CD4-positive, CD25-positive, alpha-beta regulatory T cell (primary cell): ENCODE measurements at places on chromosomes 13 and 19.

GRCh38 chr19:53908106-53908934 is 758 bp upstream of the CACNG7 start:
- DNase-seq, result no peak

DNA sequence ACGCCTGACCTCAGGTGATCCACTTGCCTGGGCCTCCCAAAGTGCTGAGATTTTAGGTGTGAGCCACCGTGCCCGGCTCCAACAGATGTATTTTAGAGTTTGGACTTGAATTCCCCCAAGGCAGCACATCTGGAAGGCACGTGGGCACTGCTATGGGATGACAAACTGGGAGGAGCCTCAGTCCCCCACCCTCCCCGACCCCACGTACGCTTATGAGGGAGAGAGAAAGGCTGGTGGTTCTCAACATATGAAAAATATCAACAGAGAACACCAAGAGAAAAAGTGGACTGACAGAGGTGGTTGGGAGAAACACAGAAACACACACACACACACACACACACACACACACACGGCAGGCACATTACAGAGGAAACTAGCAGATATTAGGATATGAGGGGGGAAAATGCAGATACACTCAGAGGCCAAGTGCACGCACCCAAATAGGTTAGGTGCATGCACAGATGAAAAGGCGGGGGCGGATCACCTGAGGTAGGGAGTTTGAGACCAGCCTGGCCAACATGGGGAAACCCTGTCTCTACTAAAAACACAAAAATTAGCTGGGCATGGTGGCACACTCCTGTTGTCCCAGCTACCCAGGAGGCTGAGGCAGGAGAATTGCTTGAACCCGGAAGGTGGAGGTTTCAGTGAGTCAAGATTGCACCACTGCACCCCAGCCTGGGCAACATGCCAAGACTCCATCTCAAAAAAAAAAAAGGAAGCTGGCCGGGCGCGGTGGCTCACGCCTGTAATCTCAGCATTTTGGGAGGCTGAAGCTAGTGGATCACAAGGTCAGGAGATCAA is 3.2 kb downstream of the STX10 start:
- DNase-seq, result no peak

DNA sequence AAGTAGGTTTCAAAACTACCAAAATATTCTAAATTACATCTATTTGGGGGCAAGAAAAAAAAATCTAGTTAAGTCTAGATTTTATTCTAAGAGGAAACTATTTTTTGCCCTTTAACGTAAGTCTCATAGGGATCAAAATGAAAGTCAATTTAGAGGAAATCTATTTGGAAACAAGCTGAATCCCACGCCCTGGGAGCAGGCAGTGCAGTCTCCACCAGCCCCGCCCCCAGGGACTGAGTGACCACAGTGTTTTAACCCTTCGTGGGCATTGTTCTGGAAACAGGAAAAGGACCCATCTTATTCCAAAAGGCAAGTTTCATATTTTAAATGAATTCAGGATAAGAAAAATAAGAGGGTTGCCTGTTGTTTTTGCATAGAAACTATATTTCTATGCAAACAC is 209.7 kb downstream of the SPRY2 start:
- DNase-seq, result no peak

DNA sequence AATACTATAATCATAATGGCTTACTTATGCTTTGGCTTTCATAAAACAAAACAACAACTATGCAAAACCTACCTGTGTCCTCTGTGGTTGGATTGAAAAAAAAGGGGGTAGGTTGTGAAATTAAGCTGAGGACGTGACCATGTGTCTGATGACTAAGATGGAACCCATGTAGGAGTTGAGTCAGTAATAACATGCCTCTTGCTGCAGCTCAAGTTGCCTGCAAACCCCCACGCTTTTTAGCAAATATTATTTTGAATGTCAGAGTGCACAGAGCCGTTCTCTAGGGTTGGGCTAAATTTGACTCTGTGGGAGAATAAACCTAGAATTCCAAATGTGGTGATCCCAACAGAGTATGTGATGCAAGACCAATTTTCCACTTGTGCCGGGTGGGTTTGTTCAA is 209.3 kb downstream of the KCNRG start:
- no peak for DNase-seq

- DNase-seq, result peak; percentile 73
Measured at GRCh38 chr19:45638930-45639729, at the start of gene EML2. Gene EML2 (minus strand): TSS chr19:45639397. CDS start chr19:45639376, 21 bp downstream.

GRCh38 chr13:25085125-25085742 is 10.7 kb upstream of the PABPC3 start:
- peak; percentile 27 for DNase-seq

DNA sequence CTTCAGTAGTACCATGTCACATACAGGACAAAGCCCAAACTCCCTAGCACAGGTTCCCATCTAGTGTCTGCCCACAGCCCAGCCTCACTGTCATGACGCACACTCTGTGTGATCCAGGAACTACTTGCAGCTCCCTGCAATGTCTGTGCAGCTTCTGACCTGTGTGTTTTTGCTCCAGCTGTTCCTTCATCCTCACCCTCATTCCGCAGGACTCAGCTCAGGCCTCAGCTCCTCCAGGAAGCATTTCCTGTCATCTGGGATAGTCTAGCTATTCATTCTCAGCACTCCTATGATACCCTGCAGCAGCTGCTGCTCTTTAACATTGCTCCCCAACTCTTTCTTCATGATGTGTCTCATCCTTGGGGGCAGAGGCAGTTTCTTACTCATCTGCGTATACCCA is 56.1 kb downstream of the ENOX1 start:
- DNase-seq, result no peak

GRCh38 chr19:16094360-16095070 is 17.2 kb upstream of the RAB8A start:
- no peak for DNase-seq

- DNase-seq, result no peak
Measured at GRCh38 chr13:34019870-34020269, 201.9 kb downstream of the RFC3 start.

DNA sequence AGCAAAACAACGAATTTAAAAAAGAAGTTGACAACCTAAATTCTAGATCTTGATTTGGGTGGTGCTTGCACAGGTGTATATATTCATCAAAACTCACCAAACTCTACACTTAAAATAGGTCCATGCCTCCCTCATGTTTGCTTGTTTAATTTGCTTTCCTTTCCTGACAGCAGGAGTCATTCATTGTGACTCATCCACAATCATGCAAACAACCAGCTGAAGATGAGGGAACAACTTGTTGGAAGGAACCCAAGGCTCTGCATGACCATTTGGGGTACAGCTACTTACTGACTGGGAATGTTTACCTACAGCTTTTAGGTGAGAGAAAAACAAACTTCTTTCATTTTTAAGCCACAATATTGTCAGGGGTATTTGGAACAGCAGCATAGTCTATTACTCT is 96.6 kb downstream of the RXFP2 start:
- no peak for DNase-seq

DNA sequence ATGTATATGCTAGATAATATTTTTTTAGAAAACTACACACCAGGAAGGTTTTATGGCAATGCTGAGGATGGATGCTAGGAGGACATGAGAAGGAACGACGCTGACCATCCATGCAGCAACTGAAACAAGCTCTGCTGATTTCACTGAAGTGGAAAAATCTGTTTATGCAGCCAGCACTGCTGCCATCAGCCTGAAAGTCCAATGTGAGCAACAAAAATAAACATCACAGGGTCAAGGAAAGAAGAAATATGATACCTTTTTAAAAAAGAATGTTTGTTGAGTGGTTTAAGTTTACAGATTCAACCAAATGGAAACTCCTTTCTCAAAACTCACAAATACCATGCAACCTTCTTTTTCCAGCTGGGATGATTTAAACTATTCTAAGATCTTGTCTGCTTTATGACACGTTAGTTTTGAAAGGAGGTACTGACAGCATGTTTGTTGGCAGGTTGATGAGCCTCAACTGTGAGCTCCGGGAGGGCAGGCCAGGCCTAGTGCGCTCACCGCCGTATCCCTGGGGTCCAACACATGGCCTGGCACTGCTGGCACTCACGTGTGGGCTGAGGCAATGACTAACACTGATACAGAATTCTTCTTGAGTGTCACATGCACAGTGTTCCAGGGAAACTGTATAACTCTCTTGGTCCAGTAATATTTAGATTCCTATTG is 46.8 kb downstream of the LATS2 start:
- DNase-seq, result no peak

GRCh38 chr19:48639483-48640375 is 2.5 kb upstream of the DBP start:
- no peak for DNase-seq

- DNase-seq, result no peak
Measured at GRCh38 chr13:32001769-32002168, 29.8 kb upstream of the FRY start.

- DNase-seq, result no peak
Measured at GRCh38 chr19:17671906-17672305, 16.2 kb downstream of the UNC13A start.

DNA sequence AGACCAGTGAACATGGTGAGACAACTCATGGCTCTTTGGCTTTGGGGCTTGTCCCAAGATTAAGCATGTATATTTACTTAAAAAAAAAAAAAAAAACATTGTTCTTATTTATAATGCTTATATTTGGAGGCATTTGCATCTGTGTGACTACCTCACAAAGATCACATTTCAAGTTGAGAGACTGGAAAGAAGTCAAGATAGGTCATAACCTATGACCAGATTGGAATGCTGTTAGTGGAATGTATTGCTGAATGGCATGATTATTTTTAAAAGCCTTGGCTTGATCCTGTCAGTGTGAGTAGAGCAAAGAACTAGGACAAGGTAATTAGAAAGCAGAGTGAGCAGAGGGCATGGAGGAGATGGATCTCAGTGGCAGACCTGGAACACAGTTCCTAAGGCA is 214.6 kb downstream of the OXGR1 start:
- DNase-seq, result no peak

GRCh38 chr13:97435794-97436193 is 1.8 kb downstream of the RAP2A start:
- peak; percentile 60 for DNase-seq

- DNase-seq, result no peak
Measured at GRCh38 chr13:97539651-97540610, 106.0 kb downstream of the RAP2A start.

DNA sequence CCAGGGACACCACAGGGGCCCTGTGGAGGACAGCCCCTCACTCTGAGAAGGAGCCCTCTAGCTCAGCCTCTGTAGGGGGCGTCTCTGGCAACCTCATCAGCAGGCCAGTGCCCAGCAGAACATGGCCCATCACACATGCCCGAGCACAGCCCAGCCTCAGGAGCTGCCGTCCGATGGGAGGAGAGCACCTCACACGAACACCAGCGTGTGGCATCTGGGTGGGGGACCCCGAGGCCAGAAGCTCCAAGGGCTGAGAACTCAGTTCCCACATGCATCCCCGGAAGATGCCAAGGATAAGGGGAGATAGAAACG is 11.3 kb downstream of the SH3GL1 start:
- no peak for DNase-seq

- no peak for DNase-seq
Measured at GRCh38 chr13:99559560-99559959, 58.3 kb downstream of the TM9SF2 start.

GRCh38 chr13:73481886-73482445 is 423.2 kb downstream of the KLF5 start:
- no peak for DNase-seq

GRCh38 chr13:28355822-28356371 is 139.0 kb downstream of the FLT1 start:
- peak; percentile 67 for DNase-seq
